ENCODE measurements at places on chromosomes 7 and 10. TPM values are rescaled to one million over a fixed set of nuclear protein-coding genes. Genes with fewer than 3 reads are reported as not detected.

The OR6V1 gene
- not detected for total RNA-seq

The TEX47 gene
- not detected for total RNA-seq

The IL6 gene
- total RNA-seq = 69.4 TPM

The ZNF438 gene
- 1.3 TPM for total RNA-seq

The ZNF485 gene
- 3.6 TPM for total RNA-seq

The AGR2 gene
- not detected for total RNA-seq

The PODXL gene
- 29.1 TPM for total RNA-seq

The NUB1 gene
- total RNA-seq = 56.7 TPM

The PRKG1 gene
- total RNA-seq = 17.8 TPM

The LIPN gene
- not detected for total RNA-seq

The SPDYE6 gene
- total RNA-seq = not detected

The TMEM213 gene
- not detected for total RNA-seq

The GPR146 gene
- total RNA-seq = 9.0 TPM

The ZNF138 gene
- total RNA-seq = 6.5 TPM

The PTF1A gene
- total RNA-seq = not detected

The CPXM2 gene
- 15.5 TPM for total RNA-seq

The CCL26 gene
- 2.9 TPM for total RNA-seq

The SNCG gene
- 36.1 TPM for total RNA-seq

The DNAH11 gene
- total RNA-seq = 4.0 TPM

The NUTM2D gene
- total RNA-seq = 0.28 TPM

The ICA1 gene
- total RNA-seq = not detected

The HTR7 gene
- 8.2 TPM for total RNA-seq

The C10orf67 gene
- 0.19 TPM for total RNA-seq

The LIPM gene
- not detected for total RNA-seq
